Stimulated activated CD4-positive, alpha-beta T cell treated with anti-CD3 and anti-CD28 coated beads, Interleukin-2, amount 100 ng/mL, for 24 hours (primary cell): ENCODE measurements at places on chromosomes 16 and 17.

DNA sequence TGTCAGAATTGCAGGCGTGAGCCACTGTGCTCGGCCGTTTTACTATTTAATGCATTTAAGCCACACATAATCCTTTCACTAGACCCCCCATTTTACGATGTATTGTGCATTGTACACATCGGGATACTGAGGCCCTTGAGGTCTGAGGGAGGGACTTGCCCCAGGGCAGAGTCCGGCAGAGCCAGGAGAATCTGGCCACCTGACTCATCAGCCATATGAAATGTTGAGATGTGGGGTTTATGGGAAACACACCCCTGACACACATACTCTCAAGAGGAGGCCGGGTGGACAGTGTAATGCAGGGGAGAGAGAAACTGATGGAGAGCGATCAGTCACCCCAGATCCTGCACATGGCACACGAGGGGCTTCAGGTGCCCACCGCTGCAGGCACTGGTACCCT lies 196.6 kb downstream of the ZNF423 start:
- no peak for DNase-seq

DNA sequence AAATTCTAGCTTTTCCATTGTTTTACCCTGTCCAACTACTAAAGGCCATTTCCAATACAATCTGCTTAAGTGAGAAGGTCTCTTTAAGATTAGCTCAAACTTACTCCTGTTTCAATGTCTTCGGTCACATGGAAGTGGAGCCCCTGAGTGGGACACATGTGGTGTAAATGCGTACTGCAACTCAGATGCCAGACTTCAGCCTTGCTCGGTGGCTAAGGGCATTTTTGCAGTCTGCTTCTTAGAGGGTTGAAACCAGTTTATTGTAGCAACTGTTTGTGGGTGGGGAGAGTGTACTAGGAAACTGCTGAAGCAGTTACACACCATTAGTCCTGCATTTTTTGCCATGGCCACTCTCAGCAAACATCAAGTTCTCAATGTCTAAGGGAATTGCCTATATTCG lies 140.6 kb downstream of the PARN start:
- DNase-seq = no peak

DNA sequence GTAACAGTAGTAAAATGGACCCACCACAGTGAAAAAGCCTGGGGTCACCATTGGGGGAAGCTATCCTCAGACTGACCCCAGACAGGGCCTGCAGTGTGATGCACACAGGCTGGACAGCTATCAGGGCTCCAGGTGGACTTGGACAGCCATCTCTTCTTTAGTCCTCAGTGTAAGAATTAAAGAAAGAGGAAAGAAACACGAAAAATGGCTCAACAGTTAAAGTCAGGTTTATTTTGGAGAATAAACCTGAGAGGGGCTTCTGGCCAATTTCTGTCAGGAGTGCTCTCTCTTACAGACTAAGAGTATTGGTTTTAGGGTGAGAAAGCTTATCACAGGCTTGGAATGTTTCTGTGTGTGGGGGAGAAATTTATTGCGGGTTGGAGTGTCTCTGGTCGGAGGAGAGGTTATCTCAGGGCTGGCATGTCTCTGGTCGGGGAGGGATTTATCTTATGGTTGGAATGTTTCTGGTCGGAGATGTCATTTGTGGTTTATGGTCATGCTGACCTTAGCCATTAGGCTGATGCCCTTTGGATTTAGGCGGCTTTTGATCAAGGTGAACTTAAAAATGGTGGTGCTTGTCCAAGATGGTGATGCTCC lies 10.8 kb upstream of the B4GALNT2 start:
- DNase-seq = no peak

GRCh38 chr17:18025945-18026776 lies 12.8 kb downstream of the ATPAF2 start:
- no peak for DNase-seq

- DNase-seq = no peak
Observed at GRCh38 chr16:3736116-3736515, 18.8 kb upstream of the TRAP1 start.

- no peak for DNase-seq
Observed at GRCh38 chr16:17984810-17985209, 351.7 kb downstream of the NPIPA8 start.

GRCh38 chr16:27313422-27314160 lies at the start of gene IL4R:
Gene IL4R, plus strand, starts transcription at chr16:27313974. Its CDS starts 26,230 bp downstream, at chr16:27340204.
- peak; percentile 84 for DNase-seq

- DNase-seq = no peak
Observed at GRCh38 chr17:13888056-13888609, 181.2 kb upstream of the COX10 start.

DNA sequence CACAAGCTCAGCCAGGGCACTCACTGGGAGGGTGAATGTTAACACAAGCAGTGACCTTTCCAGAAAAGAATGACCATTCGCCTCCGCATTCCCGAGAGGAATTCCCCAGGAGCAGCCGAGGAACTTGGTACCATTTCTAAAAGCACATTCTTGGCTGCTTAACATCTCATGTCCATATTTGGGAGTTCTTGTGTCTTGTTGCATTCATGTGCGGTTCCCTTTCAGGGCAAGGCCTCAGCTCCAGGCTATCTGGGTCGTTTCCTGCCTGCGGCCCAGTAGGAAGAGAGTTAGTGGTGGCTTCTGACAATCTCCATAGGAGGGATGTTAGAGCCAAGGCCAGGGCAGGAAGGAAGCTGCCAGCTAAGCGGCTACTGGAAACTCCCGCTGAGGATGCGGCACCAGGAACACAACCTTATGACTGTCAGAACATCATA lies 27.8 kb upstream of the MEAK7 start:
- no peak for DNase-seq

- no peak for DNase-seq
Observed at GRCh38 chr16:83971165-83972130, 3.4 kb downstream of the NECAB2 start.

DNA sequence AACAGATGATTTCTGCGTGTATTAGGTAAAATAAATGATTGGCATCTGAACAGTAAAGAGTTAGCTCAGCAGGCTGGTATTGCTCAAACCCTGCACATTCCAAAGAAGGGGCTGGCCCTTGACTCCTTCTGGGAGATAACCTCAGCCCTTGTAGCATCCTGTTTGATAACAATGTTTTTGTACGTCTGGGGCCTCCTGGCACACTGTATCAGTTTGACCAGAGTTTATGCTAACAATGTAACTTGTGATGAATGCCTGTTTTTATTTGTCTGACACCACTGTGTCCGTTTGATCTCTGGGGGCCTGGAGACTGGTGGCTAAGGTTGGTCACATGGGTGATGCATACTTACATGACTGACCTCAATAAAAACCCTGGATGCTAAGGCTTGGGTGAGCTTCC lies 43.8 kb upstream of the NDRG4 start:
- DNase-seq = no peak
